H1 (cell line): ENCODE measurements at places on chromosomes 13 and 19.
A peak's percentile ranks its signal among the peaks of the same experiment; 100 is the strongest.

GRCh38 chr13:22893777-22894176 is 287.0 kb upstream of the SGCG start:
- H3K27ac ChIP-seq = no peak overlapping the region
- H3K36me3 ChIP-seq = no peaks in the 10 kb centered on the region
- no peak overlapping the region for H3K4me3 ChIP-seq
- no peaks in the 10 kb centered on the region for H3K27me3 ChIP-seq
- H3K4me1 ChIP-seq = no peaks in the 10 kb centered on the region; the same call in 1 of the 2 replicates

GRCh38 chr19:46608178-46608577 is 7.0 kb downstream of the CALM3 start:
- DNase-seq = no peak
- no peak overlapping the region for H3K4me3 ChIP-seq
- H3K27me3 ChIP-seq = no peaks in the 10 kb centered on the region
- peaks cover 36% of the 10 kb centered on the region for H3K36me3 ChIP-seq
- peaks cover 11% of the 10 kb centered on the region; the same call in 1 of the 2 replicates for H3K4me1 ChIP-seq
- no peak overlapping the region for H3K27ac ChIP-seq

DNA sequence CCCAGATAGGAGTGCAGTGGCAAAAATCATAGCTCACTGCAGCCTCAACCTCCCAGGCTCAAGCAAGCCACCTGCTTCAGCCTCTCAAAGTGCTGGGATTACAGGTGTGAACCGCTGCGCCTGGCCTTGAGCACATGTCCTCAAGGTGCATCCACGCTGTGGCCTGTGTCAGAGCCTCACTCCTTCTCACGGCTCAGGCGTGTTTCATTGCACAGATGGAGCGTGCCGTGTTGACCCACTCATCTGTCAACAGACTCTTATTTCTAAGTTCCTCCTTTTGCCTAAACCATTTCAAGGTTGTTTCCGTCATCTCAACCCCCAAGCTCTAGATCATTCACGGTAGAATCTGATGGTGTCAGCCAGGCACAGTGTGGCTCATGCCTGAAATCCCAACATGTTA is 28.2 kb downstream of the ATP8B3 start:
- H3K27me3 ChIP-seq = peaks cover 28% of the 10 kb centered on the region
- H3K4me1 ChIP-seq = 0 out of 2 replicates have a peak, but pooled peaks cover 3% of the 10 kb centered on the region
- H3K36me3 ChIP-seq = no peaks in the 10 kb centered on the region
- DNase-seq = no peak
- no peak overlapping the region for H3K4me3 ChIP-seq

- H3K27me3 ChIP-seq = no peaks in the 10 kb centered on the region
- H3K27ac ChIP-seq = no peak overlapping the region
- H3K4me1 ChIP-seq = no peaks in the 10 kb centered on the region
- H3K36me3 ChIP-seq = no peaks in the 10 kb centered on the region
These were observed 49.7 kb upstream of the MAP3K10 start for GRCh38 chr19:40141551-40141950.

GRCh38 chr13:36328821-36329220 is 17.4 kb downstream of the SPART start:
- H3K27ac ChIP-seq = no peak overlapping the region
- no peak overlapping the region for H3K4me3 ChIP-seq
- no peaks in the 10 kb centered on the region for H3K27me3 ChIP-seq
- no peaks in the 10 kb centered on the region for H3K36me3 ChIP-seq
- H3K4me1 ChIP-seq = no peaks in the 10 kb centered on the region

GRCh38 chr13:45367358-45367757 is 26.4 kb upstream of the TPT1 start:
- H3K4me3 ChIP-seq = no peak overlapping the region
- DNase-seq = peak; percentile 66
- H3K36me3 ChIP-seq = no peaks in the 10 kb centered on the region
- H3K27me3 ChIP-seq = no peaks in the 10 kb centered on the region

DNA sequence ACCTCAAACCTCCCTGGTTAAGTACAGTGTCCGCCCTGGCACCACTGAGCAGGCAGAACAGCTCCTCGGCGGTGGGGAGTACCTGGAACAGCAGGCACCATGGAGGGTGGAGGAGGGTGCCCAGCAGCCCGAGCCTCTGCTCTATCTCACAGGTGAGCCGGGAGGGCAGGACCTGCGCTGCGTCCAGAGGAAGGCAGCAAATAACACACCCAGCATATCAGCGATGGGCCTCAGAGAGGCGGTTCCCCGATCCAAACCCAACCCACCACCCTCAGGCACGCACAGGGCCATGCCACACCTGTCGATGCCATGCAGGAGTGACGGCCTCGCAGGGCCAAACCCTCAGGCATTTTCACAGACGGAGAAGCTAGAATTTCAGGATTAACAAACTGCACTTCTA is 11.8 kb downstream of the PEPD start:
- H3K4me1 ChIP-seq = peaks cover 15% of the 10 kb centered on the region
- H3K36me3 ChIP-seq = no peaks in the 10 kb centered on the region
- H3K4me3 ChIP-seq = no peak overlapping the region
- DNase-seq = no peak

GRCh38 chr19:55654323-55654867 is 440 bp upstream of the U2AF2 start:
- peaks cover 10% of the 10 kb centered on the region for H3K4me1 ChIP-seq
- peak overlapping the region; percentile 98 for H3K27ac ChIP-seq
- peaks cover 3% of the 10 kb centered on the region; the same call in 1 of the 2 replicates for H3K36me3 ChIP-seq
- no peaks in the 10 kb centered on the region for H3K27me3 ChIP-seq
- peak; percentile 98 for DNase-seq

GRCh38 chr19:17932485-17933338 is at the start of gene CCDC124:
Gene CCDC124 (plus strand): TSS chr19:17933015. CDS start chr19:17936421, 3,406 bp downstream.
- H3K36me3 ChIP-seq = no peaks in the 10 kb centered on the region
- H3K4me1 ChIP-seq = peaks cover 4% of the 10 kb centered on the region
- peak within 1 kb of the TSS; percentile 91 for H3K4me3 ChIP-seq
- DNase-seq = peak; percentile 86

- H3K4me3 ChIP-seq = no peak overlapping the region
- H3K36me3 ChIP-seq = no peaks in the 10 kb centered on the region
- H3K27ac ChIP-seq = no peak overlapping the region
- H3K4me1 ChIP-seq = no peaks in the 10 kb centered on the region
- H3K27me3 ChIP-seq = no peaks in the 10 kb centered on the region
These were observed 193.4 kb downstream of the RGCC start for GRCh38 chr13:41650706-41651105.
